Left colon (tissue), 2 donors: ENCODE measurements at places on chromosomes 1 and 21. TPM values are rescaled to one million over a fixed set of nuclear protein-coding genes. Genes with fewer than 3 reads are reported as not detected.

Gene GJA9
- 1.2 TPM for total RNA-seq

DNA sequence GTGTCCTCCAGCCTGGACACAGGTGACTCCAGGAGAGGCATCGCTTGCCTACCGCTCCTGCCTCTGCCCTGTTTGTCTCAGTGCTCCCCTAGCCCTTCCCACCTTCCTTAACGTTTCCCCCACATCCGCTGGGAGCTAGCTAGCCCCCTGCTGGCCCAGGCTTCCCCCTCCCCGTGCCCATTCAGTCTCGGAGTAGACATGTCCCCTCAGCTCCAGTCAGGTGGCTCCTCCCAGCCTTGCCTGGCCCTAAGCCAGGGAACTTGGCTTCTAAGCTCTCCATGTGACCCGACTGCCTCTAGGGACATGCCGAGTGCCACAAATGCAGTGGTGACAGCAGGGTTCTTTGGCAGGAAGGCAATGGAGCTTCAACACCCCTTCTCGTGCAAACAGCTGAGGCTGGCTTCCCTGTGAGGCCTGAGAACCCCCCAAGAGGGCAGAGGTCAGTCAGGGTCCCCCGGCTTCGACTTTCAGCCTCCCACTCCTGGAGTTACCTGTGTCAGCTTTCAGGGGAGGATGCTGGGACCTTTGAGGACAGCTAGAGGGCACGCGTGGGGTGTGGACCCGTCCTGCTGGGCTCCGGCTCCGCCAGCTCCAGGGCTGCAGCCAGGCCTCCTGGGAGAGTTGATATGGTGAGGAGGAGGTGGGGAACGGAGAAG lies 16.2 kb downstream of the DRAXIN start:
- DNase-seq, result peak; percentile 58

DNA sequence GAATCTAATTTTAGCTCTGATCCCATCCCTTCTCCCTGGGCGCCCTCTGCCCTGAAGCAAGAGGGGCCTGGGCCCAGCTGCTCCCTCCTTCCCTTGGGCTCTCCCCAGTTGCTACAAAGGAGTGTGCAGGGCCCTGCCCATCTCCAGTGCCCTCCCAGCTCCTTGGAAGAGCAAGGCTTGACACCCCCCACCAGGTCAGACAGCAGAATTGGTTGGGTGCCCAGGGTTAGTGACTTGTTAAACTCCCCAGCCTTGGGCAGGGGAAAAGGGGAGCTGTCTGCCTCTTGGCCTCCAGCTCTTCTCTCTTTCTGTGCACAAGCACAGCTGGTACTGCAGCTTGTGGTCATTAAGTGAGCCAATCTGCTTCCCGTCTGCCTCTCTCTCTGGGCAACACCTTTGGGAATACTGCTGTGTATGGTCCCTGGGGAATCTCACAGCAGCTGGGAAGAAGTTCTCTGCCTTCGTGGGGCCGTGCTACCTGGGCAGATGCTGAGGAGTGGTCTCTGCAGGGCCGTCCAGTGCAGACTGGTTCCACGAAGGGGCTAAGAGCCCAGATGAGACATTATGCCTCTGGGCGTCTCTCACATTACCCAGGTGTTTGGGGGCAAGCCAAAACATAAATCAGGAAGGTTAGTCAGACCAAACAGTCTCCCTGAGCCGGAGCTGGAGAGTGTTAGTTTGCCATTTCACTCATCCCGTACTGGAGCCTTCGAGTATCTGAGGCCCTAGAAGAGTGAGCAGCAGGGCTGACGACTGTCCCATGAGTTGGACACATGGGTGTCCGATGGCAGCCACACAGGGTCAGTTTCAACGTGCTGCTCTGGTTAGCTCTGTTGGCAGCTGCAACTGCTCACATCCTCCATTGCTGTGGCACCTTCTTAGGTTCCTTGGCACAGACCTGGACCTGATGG lies 37.3 kb downstream of the TMEM53 start:
- no peak for DNase-seq

DNA sequence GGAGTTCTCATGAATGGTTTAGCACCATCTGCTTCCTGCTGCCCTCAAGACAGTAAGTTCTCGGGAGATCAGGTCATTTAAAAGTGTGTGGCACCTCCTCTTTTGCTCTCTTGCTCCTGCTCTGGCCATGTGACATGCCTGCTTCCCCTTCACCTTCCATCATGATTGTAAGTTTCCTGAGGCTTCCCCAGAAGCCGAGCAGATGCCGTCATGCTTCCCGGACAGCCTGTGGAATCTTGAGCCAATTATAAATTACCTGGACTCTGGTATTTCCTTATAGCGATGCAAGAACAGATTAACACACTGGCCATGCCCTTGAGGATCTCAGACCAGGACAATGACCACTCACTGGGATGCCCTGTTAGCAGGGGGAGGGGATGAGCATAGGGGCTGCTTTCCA lies 212.3 kb downstream of the MATN1 start:
- DNase-seq, result no peak

- no peak for DNase-seq
These were observed 13.5 kb upstream of the HJV start for GRCh38 chr1:146035048-146035423.

Gene RHD
- total RNA-seq, result not detected

DNA sequence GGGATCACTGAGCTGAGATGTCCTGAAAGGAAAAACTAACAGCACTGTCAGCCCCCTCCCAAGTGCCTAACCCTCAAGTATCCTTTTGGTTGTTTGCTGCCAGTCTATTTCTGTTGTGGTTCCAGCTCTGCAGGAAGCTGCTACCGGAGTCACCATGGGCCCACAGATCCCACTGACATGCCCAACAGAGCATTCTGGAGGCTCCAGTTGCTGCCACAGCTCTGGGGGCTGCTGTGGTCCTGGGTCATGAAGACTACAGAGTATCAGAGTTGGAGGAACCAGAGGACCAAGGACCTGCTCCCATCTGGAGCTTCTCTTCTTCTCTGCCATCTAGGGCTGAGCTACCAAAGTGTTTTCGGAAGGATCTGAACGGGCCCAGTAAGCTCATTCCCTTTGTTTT lies 910 bp downstream of the LCE3A start:
- DNase-seq, result no peak

- no peak for DNase-seq
These were observed 124.3 kb upstream of the CACNA1E start for GRCh38 chr1:181359012-181359411.

Gene TGFB2
- 2.5 TPM for total RNA-seq

- DNase-seq, result peak; percentile 70
These were observed 26.4 kb downstream of the FOXO6 start for GRCh38 chr1:41387667-41388091.

- no peak for DNase-seq
These were observed 26.9 kb downstream of the ZBTB21 start for GRCh38 chr21:41983229-41983628.

DNA sequence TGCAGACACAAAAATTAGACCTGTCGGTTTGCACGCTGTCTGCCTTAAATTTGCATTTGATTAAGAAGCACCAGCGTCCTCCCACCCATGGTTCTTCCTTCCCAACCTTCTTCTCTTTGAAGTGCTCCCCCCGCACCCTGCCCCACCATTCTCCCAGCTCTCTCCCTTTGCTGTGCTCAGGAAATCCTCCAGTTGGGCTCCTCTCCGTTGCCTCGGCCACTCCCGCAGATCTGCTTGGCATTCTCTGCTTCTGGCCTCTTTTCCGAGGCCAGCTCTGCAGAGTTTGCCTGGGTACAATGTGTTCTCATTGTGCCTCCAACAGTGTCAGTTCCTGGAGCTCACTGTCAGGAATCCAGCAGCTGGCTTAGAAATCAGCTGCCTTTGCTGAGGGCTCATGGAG lies 126.1 kb downstream of the NAV1 start:
- DNase-seq, result no peak
